ENCODE measurements at places on chromosomes 1 and 21.

GRCh38 chr1:240571782-240572181 lies 40.2 kb downstream of the GREM2 start:
- DNase-seq, result no peak

DNA sequence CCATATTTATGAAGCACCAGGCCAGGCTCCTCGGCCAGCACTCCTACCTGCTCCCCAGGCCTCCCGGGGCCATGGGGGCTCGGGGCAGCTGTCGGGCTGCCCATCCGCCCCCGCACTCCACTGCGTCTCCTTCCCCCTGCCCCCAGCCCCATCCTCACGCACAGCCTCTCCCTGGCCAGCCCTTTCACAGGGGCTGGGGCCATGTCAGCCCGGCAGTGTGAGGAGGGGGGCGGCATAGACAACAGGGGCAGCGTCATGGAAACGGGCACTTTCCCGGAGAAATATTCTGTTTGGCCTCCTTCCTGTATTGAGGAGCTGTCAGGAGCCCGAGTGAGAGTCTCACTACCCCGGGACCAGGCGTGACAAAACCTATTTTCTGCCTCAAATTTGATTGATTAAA lies 87.3 kb downstream of the CASZ1 start:
- DNase-seq, result peak; percentile 22

DNA sequence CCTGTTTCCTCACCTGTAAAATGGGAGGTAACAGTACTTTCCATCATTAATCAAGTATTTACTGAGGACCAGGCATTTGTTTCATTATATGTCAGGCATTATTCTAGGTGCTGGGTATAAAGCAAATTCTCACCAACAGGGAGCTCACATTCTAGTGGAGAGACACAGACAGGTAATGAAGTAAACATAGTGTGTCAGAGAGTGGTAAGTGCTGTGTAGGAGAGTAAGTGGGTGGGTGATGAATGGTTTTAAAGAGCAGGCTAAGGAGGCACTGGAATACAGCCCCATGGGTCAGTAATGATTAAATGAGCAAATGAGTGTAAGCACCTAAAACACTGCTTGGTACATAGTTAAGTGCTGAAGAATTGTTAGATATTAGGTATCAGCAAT lies 60.4 kb downstream of the DNTTIP2 start:
- no peak for DNase-seq

- no peak for DNase-seq
These were observed 96.0 kb downstream of the NRIP1 start for GRCh38 chr21:14968821-14969220.

GRCh38 chr1:198788561-198789064 lies 149.8 kb downstream of the PTPRC start:
- no peak for DNase-seq

GRCh38 chr1:18319099-18319498 lies 161.6 kb upstream of the KLHDC7A start:
- no peak for DNase-seq

DNA sequence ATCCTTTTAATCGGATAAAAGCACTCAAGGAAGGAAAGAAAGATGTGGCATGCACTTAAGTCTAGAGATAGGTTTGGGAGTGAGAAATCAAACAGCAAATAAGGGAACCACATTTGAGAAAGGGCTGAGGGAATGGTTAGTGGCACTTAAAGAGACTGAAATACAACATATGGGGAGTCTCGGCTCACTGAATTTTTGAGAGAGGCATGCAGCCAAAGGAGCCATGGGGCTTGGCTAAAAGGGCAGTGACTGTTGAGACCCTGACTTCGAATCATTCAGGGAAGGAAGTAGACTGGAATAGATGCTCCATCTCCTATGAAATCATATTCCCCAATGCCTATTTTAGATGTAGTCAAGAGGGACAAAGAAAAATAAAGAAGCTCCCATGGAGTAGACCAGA lies 58.3 kb upstream of the HAO2 start:
- no peak for DNase-seq

DNA sequence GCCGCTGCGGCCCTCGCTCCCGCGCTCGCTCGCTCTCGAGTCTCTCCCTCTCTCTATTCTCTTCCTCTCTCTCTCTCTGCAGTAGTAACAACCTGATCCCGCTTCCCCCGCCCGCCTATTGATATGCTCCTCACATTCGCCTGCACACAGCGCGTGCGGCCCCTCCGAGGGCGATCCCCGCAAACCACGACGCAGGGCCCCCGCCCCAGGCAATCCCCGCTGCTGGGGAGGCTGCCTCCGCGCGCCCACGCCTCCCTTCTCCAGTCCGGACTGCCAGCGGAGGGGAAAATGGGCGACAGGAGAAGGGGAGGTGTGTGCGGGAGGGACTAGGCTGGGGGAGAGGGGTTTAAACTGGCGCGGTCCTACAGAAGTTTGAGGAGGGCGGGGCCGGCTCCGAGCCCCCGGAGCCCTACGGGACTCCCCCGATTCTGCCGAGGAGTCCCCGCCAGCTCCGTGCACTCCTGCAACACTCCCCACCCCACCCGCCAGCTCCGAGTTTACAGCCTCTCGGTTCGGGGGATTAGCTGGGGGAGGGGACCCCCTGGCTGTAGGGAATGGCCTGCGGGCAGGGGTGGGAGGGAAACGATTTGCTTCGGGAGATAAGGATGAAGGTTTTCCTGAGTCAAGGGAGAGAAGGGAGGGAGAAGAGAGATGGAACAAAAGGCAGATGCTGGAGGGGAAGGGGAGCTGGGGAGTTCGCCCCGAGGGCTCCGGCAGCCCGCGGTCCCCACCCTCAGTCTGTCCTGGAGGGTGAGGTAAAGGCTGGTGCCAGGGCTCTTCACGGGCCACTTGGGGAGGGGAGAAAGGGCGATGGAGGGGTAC lies 66.6 kb downstream of the SYT2 start:
- no peak for DNase-seq

- DNase-seq, result no peak
These were observed 61.2 kb downstream of the NTNG1 start for GRCh38 chr1:107202007-107202406.

GRCh38 chr1:157325220-157325619 lies 187.0 kb upstream of the ETV3 start:
- DNase-seq, result no peak

- no peak for DNase-seq
These were observed 59.1 kb downstream of the NFIA start for GRCh38 chr1:61141288-61142042.

GRCh38 chr1:75908717-75909152 lies 23.5 kb downstream of the ASB17 start:
- no peak for DNase-seq

DNA sequence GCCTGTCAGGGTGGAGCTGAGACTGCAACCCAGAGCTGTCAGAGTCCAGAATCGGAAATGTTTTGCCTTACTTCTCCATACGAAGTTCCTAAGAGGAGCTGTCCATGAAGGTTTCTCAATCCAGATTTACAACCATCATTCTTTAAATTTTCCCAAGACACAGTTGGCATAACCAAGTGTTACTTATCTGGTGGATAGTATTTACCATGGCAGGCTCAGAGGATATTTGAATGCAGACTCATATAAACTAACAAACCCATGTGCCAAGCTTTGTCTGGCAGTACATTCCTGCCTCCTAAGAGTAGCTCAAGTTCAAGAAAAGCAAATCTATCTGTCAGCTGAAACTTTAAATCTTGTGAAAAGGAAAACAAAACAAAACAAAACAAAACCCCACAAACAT lies 267.9 kb downstream of the ZNF326 start:
- no peak for DNase-seq

Data from right cardiac atrium (tissue), 5 donors.